ENCODE measurements at places on chromosomes 3 and 15.

- no peak for DNase-seq
These were observed 31.4 kb downstream of the MAPK6 start for GRCh38 chr15:52050416-52050815.

DNA sequence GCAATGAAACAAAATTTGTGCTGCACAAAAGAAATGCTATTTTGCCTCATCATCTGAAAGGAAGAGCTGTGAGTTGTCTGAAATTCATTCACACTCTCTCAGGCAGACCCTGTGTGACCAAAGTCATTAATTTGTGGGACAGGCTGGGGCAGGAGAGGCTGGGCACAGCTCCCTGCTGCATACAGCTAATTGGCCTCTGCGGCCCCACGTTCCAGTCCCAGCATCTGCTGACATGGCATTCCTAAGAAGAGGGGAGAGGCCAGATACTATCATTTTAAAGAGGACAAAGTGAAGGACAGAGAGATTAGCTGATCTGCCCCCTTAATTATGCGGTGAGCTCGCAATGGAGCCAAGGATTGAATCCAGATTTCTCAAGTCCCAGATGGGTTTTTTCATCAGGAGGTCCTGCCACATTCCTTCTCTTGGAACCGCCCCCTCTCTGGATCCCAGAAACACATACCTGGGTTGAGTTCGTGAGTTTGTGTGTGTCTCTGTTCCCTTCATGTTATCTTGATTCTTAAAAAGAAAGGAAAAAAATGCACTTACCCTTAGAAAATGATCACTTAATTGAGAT, 25.1 kb downstream of the POLR2M start:
- DNase-seq = no peak

DNA sequence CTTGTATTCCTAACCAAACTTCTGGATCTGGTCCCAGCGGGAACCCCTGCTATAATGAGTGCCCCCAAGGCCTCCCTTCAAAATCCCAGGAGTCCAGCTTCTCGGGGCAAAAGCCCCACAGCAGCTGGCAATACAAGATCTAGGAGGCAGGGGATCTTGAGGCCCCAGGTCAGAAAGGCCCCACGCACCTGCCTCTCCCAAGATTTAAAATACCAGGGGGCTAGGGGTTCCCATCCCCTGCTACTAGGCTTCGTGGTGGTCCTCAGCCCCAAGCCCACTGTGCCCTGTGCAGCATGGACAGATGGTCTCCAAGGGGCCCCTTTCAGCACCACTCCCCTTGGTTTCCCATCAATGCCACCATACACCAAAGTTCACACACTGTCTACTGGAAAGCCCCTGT, 15.8 kb upstream of the CYP11A1 start:
- DNase-seq = no peak

- DNase-seq = no peak
These were observed 63.3 kb downstream of the IL1RAP start for GRCh38 chr3:190577225-190577624.

- DNase-seq = no peak
These were observed 51.5 kb upstream of the GSK3B start for GRCh38 chr3:120145542-120146285.

DNA sequence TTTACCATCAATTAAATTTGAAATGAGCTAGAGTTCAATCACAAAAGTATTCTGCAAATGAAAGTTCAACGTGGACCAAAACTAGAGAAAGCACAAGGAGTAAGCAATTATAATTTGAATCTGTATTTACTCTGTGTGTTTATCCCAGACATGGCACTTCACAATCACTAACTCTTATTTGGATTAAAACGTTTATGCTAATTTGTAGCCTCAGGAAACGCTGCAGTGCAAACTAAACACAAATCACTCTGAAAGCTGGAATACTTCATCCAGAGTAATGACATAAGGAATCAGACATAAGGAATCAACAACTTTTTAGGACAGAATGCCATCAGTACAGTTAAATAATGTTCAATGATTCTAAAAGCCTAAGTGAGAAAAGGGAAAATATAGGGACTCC, 18.5 kb downstream of the CEP152 start:
- DNase-seq = no peak

GRCh38 chr3:13801361-13802204, 78.3 kb downstream of the WNT7A start:
- DNase-seq = no peak

DNA sequence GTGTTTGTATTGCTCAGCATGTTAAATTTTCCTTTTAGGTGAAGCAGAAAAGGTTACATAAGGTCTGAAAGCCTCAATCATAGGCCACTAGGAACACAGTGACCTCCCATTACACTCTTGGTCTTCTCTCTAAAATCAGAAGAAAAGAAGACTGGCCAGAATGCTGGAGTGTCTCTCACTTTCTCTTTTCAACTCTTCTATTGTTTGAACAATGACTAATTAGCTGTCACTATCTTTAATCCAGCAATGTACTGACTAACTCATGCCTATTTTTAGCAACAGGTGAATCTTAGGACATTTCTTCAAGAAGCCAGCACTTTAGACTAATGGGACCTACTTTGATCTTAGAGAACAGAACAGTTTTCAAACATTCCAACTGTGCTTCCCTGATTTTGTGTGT, 142.8 kb downstream of the TGFBR2 start:
- no peak for DNase-seq

GRCh38 chr3:13200946-13201345, 127.7 kb upstream of the IQSEC1 start:
- DNase-seq = peak; percentile 14

DNA sequence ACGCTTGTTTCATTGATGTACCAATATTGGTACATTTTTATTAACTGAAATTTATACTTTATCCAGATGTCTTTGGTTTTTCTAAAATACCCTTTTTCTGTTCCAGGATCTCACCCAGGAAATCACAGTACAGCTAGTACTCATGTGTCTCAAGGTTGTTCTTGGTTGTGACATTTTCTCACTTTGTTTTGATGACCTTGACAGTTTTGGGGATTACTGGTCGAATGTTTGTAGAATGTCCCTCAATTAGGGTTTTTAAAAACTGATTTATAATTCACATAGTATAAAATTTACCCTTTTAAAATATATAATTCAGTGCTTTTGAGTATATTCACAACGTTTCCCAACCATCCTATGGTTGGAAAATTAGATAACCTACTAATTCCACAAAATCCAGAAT, 6.3 kb upstream of the SNRPN start:
- no peak for DNase-seq

DNA sequence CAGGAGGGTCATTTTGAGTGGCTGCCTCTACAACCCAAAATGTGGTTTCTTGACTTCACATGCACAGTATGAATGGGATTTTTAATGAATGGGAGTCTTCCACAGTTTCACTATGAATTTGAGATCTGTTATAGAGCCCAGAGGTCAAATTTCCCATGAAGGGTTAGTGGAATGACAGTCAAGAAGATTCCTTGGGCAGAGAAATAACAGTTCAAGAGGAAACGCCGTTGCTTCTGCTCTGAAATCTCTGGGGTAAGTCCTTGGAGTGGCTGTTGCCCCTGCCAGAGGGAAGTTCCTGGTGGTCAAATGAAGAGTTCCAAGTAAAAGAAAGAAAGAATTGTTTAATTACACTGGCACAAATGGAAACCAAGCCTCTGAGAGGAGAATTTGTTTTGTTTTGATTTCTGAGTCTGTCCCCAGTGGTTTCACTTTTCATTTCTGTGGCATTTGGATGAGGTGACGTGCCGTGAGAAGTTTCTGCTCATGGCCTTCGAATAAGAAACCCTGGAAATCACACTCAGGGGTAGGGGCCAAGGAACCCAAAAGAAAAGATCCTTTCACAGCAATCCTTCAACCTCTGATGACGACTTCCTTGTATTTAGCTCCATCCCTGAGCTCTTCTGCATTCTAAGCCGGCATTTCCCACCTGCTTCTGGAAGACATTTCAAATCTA, 77.5 kb upstream of the IL12A start:
- no peak for DNase-seq

- DNase-seq = no peak
These were observed 235.7 kb upstream of the ATP10A start for GRCh38 chr15:26098801-26099200.

- no peak for DNase-seq
These were observed 264.2 kb downstream of the ULK4 start for GRCh38 chr3:41697702-41698101.

DNA sequence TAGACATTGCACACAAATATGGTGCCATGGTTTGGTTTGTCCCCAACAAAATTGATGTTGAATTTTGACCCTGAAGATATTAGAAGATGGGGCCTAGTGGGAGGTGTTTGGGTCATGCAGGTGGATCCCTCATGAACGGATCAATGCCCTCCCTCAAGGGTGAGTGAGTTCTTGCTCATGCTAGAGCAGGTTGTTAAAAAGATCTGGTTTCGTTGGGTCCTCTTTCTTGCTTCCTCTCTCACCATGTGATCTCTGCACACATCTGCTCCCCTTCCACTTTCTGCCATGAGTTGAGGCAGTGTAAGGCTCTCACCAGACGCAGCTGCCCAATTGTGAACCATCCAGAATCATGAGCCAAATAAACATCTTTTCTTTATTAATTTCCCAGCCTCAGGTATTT, 87.8 kb upstream of the MDFIC2 start:
- DNase-seq = no peak

- DNase-seq = no peak
These were observed 2.0 kb downstream of the XRN1 start for GRCh38 chr3:142445816-142446254.

- no peak for DNase-seq
These were observed 809 bp downstream of the CRTAP start for GRCh38 chr3:33114622-33115023.

GRCh38 chr3:147397155-147397874, 9.0 kb downstream of the ZIC4 start:
- no peak for DNase-seq

DNA sequence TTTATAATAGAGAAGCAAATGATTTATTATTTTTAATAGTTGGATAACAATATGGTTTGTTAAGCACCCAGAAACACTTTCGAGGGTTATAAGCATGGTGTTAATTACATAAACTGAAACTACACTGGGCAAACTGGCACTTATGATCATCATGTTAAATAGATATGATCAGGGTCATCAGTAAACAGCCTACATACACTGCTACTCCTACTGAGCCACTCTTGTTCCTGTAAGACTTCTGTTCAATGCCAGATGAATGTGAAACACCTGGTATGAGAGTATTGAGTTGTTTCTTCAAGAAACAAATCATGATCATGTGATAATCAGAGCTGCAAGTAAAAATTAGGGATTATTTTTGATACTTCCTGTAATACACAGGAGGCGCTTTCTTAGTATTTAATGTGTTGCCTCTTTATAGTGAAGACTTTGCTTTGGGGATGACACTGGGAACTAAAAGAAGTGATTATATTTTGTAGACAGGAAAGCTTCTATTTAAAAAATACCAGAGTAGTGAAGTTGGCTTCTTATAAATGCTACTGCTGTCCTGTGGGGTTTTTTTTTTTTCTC, 32.3 kb upstream of the UTS2B start:
- DNase-seq = no peak

DNA sequence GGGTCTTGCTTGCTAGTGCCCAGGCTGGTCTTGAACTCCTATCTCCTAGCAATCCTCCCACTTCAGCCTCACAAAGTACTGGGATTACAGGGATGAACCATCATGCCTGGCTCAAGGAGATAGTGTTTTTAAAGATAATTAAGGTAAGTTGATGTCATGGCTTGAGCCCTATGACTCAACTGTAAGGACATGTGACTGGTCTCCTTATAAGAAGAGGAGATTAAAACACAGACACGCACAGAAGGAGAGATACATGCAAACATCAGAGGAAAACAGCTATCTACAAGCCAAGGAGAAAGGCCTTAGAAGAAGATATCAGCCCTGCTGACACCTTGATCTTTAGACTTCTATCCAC, 220.4 kb upstream of the GADL1 start:
- no peak for DNase-seq
